ENCODE measurements at places on chromosomes 7 and 10.

GRCh38 chr7:156889089-156889488, 3.9 kb downstream of the LMBR1 start:
- DNase-seq, result no peak

DNA sequence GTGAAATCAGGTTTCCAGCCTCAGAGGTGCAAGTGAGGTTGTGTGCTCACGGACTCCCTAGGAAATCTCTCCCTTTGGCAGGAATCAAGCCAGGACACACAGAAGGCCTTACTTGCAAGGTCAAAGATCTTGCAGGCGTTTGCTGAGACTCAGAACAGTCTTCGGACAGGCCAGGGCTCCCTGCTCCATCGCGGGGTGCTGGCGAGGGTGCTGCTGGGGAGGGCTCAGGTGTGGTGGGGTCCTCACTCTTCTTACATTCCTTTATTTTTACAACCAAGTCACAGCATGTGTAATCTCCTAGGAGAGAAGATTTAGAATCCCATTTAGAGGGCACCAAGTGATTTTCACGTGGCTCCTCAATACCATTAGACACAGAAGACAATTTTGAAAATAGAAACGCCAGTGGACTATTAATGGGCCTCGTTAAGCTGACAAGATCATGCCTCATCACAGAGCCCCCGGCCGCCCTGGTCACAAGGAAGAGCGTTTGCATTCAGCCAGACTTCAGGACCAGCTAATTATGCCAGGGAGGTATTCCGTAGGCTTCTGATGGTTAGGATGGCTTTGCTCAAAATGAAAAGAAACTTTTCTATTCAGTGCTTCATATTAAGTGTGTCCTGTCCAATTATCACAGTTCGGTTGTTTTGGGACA, 73.1 kb upstream of the ADAM12 start:
- no peak for DNase-seq

DNA sequence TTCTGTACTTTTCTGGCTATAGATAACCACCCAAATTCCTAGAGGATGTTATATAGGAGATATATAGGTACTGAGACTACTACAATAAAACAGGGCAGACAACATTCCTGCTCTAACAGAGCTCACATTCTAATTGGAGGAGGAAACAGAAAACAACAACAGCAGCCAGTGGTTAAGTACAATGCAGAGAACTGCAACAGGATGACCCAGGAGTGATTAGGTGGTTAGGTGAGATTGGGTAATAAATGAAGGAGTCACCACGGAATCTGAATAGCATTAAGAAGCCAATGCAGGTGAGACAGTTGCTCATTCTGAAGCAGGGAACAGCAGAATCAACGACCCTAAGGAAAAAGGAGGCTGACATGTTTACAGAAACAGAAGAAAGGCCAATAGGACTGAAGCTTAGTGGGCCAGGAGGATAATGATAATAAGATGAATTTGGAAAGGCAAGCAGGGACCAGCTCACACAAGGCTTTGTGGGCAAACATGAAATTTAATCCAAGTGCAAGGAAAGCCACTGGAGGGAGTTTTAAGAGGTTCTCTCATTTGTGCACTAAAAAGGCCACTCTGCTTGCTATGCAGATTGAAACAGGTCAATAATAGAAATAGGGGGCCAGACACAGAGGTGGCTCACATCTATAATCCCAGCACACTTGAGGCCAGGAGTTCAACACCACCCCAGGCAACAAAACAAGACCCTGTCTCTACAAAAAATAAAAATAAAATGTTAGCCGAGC, 16.9 kb upstream of the REEP3 start:
- DNase-seq, result no peak

DNA sequence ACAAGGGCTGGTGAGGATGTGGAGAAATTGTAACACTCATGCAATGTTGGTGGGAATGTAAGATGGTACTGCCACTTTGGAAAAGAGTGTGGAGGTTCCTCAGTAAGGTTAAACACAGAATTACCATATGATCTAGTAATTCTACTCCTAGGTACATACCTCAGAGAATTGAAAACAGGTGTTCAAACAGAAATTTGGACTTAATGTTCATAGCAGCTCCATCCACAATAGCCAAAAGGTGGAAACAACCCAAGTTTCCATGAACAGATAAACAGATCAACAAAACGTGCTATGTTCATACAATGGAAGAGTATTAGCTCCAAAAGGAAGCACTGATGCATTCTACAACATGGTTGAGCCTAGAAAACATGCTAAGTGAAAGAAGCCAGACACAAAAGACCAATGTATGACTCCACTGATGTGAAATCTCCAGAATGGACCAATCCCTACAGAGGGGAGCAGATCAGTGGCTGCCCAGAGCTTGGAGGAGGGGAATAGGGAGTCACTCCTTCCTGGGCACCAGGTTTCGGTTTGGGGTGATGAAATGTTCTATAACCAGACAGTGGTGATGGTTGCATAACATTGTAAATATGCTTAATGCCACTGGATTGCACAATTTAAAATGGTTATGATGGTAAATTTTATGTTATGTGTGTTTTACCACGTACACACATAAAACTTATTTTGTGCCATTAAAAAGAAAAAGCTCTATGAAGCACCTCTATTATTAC, 5.7 kb upstream of the WDR86 start:
- DNase-seq, result no peak

GRCh38 chr7:33774762-33775523, 130.4 kb upstream of the BMPER start:
- peak; percentile 93 for DNase-seq

DNA sequence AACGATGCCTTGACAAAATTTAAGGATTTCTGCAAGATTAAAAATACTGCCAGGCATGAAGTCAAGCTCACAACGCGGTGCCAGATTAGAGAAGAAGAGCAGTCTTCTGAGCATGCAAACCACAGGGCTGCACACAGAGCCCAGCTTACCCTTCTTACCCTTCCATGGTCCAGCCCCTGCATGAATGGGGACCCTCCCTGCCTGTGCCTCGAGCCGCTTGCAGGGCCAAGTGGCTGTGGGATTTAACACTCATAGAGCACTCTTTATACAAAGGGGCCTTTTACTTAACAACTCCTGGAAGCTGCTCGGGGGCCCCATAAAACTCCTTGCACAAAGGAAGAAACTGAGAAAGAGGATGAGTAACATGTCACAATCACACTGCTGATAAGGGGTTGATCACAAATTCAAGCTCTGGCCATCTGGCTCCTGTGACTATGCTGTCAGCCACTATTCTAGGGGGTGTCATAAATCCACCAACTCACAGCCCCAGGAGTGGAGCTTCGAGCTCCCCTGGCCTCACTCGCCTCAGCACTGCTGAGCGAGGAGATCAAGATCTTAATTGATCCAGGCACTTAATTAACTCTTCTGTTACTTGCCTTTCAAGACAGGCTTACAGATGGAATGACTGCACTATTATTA, 514.8 kb downstream of the TNS3 start:
- no peak for DNase-seq

GRCh38 chr10:78976825-78977755, 91.7 kb upstream of the ZMIZ1 start:
- DNase-seq, result no peak

- peak; percentile 61 for DNase-seq
Measured at GRCh38 chr7:50632561-50633413, 67.6 kb upstream of the DDC start.

DNA sequence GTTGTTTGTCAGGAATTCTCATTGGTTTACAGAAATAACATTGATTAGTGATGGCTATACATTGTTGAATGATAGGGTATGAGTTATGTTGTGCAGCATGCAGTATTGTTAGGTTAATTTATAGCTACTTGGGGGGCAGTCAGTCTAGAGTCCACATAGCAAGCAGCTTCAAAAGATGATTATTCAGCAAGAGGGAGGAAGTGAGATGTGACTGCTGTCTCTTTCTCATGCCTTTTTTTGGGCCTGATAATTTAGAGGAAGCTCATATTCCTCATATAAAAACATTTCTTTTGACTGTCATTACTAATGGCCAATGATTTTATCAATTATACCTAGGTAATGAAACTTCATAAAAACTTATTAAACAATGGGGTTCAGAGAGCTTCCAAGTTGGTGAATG, 3.4 kb upstream of the TBRG4 start:
- no peak for DNase-seq

DNA sequence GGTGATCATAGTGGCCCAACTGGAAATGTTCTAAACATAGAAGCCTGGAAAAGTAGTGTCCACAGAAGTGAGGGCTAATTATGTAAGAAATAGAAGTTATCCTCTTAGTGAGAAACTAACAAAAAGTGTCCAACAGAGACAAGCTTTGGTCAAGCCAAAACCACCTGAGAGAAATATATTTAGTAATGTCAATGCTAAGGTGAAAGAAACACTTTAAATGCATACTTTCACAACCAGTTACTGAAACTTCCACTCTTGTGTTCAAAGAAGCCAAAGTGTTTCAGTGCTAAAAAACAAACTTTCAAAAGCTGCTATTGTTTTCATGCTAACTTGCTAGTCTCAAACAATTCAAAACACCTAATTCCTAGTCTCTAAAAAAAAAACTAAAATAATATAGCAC, 18.1 kb downstream of the RAB11FIP2 start:
- no peak for DNase-seq

GRCh38 chr7:94149789-94150545, 145.8 kb upstream of the BET1 start:
- no peak for DNase-seq

DNA sequence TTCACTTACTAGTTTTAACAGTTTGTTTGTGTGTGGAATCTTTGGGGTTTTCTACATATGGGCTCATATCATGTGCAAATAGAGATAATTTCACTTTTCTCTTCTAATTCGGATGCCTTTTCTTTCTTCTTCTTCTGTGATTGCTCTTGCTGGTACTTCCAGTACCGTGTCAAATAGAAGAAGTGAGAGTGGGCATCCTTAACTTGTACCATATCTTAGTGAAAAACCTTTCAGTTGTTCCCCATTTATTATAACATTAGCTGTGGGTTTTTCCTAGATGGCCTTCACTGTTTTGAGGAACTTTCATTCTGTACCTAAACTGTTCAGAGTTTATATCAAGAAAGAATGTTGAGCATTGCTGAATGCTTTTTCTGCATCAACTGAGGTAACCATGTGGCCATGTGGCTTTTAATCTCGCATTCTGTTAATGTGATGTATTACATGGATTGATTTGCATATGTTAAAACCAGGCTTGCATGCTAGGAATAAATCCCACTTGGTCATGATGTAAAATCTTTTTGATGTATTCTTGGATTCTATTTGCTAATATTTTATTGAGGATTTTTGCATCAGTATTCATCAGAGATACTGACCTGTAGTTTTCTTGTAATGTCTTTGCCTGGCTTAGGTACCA, 78.7 kb downstream of the FAM107B start:
- no peak for DNase-seq

GRCh38 chr7:92206672-92207071, 27.7 kb upstream of the LRRD1 start:
- DNase-seq, result no peak

GRCh38 chr10:128751284-128751683, 625.1 kb upstream of the MKI67 start:
- no peak for DNase-seq

GRCh38 chr7:31027161-31027965, 24.7 kb upstream of the ADCYAP1R1 start:
- DNase-seq, result no peak

DNA sequence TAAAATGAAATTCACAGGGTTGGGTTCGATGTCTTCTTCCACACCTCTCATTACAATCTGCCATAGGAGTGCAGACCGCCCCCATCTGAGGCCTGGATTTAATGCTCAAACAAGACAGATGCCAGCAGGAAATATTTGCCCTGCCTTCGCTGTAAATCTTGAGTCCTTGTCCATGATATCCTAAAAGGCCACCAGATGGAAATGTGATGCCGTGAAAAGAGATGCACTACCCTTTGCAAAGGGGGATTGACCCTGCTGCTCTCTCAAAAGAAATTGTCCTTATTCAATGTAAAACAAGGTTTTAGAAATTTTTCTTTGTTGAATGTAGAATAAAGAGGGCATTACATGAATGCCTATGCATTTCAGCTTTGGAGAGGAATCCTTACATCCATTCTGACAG, 37.5 kb downstream of the AGAP4 start:
- no peak for DNase-seq

- DNase-seq, result no peak
Measured at GRCh38 chr10:30705625-30706149, 76.1 kb upstream of the LYZL2 start.

- DNase-seq, result no peak
Measured at GRCh38 chr10:63434866-63435854, 30.6 kb downstream of the JMJD1C start.

- no peak for DNase-seq
Measured at GRCh38 chr7:66845379-66846095, 75.5 kb upstream of the TMEM248 start.

DNA sequence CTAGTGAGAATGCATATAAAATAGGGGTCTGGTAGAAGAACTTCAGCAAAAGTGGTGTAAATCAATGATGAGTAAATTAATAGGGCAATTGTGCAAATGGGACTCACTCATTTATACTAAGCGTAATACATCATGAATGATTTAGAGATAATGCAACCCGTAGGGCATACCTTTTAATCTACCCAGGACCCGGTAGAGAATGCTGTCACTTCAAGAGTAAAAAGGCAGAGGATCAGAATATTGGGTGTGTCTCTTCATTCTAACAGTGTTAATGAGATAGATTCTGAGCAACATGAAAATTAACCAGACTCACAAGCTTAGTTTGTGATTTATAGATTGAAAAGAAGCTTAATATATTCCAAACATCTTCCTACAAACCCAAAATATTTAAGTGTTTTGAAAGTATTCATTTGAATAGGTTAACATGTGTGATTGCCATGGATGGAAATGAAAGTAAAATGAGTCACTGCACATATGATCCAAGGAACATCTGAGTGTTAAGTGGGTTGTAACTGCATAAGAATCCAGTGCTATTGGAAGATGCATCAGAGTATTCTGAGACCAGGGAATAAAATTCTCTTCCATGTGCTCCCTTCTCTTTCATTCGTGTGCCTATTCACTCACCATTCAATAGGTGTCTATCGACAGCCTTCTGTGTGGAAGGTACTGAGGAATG, 690.6 kb downstream of the AUTS2 start:
- DNase-seq, result no peak

DNA sequence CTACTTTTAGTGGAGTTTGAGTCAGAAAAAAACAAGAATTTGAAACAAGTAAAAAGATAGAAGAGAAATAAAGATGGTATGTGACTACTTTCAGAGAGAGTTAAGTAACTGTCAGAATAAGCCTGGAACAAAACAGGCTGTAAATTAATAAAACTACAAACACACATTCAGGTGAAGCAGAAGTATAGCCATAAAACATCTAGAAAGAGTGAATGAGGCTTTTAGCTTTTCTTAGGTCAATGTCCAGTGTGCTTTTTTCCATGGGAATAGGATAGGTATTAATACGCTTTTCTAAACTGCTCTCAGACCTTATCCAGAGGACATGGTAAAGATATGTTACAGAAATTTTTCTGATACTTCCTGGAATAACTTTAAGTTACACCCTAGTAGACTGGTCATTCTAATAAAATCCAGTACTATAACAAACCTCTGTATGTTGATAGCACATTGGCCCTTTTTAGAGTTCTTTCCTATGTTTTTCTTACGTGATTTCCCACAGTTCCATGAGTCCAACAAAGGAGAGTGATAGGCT, 23.3 kb downstream of the TMEM106B start:
- DNase-seq, result no peak

GRCh38 chr7:98922392-98923187, 44.3 kb downstream of the TRRAP start:
- DNase-seq, result peak; percentile 57
